ENCODE measurements at places on chromosomes 3 and 15.

GRCh38 chr3:37037352-37037751 is 44.0 kb downstream of the MLH1 start:
- no peak for DNase-seq

GRCh38 chr3:4065085-4065484 is 238.1 kb upstream of the SETMAR start:
- DNase-seq: no peak

- DNase-seq: no peak
Measured at GRCh38 chr3:143808030-143808429, 40.2 kb downstream of the SLC9A9 start.

DNA sequence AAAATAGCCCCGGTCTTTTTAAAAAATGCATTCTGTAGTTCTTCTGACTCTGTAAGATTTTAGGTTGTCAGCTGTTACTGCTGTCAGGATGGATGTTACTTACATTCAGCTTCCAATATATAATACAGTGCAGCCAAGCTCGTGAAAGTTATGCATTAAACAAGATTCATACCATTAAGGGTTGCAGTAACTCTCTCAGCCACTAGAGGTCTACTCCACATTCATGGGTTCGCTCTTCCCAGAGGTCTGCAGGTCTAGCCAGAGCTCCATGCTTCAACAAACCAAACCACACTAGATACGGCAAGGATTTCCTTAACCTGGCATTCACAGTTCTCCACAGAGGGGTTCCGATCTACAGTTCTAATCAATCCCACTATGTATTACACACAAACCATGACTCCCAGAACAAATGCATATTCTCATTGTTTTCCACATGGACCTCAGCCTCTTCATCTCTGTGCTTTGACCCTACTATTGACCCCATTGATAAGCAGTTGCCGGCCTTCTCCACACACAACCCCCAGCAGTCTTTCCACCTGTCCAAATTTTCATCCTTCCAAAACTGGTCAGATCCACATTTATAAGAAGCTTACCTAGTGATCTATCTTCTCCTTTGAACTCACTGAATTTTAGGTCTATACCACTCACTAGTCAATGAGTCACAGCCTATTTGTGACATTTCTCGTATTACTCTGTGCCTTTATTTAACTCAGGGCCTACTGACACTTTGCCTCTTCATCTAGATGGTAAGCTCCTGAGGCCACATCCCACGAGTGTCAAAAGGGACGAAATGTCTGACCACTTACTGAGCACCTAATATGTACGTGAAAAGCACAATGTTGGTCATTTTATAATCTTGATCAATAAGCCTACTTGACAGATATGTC is 33.7 kb downstream of the RORA start:
- no peak for DNase-seq

GRCh38 chr3:111947231-111947630 is 31.6 kb upstream of the ABHD10 start:
- peak; percentile 50 for DNase-seq

GRCh38 chr3:61111825-61112224 is 139.4 kb downstream of the FHIT start:
- no peak for DNase-seq

GRCh38 chr15:101242160-101242998 is 9.5 kb downstream of the CHSY1 start:
- no peak for DNase-seq

DNA sequence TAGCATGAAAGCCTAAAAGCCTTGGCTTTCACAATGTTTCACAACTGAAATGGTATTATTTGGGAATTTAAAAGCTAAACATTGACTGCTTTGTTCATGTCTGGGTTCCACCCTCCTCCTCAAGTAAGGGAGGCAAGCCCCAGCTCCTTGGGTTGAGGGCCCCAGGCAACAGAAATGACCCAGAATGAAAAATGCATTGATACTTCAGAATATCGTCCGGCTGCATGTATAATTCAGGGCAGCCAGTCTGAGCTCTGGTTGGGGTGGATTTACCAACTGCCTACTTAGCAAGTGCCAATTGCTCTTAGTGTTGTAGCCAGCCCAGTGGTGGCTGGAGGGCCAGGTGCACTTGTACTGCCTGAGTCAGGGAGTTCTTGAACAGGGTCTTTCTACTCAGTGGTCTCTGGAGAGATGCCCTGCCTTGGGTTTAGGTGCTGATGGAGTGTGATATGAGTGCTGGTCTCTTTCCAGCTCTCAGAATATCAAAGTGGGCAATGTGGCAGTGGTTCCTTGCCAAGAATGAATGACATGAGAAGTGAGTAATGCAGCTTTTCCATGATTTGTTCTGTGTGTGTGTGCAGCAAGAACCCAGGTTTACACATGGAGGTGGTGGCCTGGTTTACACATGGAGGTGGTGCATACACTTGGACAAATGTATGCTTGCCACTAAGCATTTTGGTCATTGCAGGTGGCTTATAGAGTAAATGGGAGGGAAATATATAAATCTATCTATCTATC is 40.9 kb upstream of the ADAMTSL3 start:
- no peak for DNase-seq

DNA sequence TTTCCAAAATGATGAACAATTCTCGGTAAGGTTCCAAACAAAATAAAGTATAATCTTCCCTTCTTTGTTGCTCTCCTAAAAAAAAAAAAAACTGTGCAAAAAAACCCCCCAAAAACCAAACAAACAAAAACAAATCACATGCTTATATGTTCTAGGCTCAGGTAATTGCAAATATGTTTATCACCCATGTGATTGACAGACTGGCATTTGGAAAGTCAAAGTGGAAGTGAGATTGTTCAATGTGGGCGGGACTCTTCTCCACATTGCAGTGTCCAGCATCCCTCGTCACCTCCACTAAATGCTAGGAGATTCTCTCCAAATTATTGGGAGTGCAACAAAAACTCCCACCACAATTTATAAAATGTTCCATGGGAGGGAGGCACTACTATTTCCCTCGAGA is 57.6 kb upstream of the CACNA1D start:
- no peak for DNase-seq

GRCh38 chr3:33074217-33075067 is 22.5 kb downstream of the GLB1 start:
- DNase-seq: no peak

DNA sequence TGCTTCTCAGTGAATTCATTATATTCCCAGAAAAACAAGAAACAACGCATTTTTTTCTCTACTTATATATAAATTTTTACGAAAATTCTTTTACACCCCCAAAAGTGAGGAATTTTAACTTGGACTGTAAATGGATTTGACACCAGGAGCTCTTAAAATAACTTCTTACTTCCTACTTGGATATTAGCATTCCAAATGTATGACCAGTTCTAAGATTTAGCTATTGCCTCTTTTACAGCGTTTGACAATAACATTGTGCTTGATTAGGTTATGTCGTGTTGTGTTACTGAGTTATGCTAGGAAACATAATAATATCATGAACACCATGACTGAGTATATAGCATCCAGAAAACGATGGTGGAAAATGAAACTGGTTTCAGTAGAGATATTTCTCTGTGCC is 177.0 kb downstream of the CNTN6 start:
- no peak for DNase-seq

GRCh38 chr3:173025941-173026340 is 115.1 kb downstream of the SPATA16 start:
- no peak for DNase-seq

GRCh38 chr15:100858294-100858693 is 21.3 kb upstream of the ALDH1A3 start:
- DNase-seq: no peak

- DNase-seq: no peak
Measured at GRCh38 chr15:59373215-59373614, 544 bp upstream of the MYO1E start.

- no peak for DNase-seq
Measured at GRCh38 chr3:60475096-60475495, 776.2 kb downstream of the FHIT start.

DNA sequence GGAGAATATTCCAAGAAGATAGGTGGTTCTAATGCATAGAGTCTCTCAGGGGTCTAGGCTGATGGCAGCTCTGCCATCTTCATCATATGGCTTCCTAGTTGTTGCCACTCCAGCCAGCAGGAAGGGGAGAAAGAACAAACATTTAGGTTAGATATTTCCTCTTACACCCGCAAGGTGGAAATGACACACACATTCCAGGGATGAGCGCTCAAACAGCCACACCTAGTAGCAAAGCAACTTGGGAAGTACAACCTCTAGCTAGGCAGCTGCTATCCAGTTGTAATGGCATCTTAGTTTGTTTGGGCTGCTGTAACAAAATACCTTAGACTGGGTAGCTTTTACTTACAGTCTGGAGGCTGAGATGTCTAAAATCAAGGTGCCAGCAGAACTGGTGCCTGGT is 51.9 kb upstream of the ADAMTSL3 start:
- DNase-seq: no peak

DNA sequence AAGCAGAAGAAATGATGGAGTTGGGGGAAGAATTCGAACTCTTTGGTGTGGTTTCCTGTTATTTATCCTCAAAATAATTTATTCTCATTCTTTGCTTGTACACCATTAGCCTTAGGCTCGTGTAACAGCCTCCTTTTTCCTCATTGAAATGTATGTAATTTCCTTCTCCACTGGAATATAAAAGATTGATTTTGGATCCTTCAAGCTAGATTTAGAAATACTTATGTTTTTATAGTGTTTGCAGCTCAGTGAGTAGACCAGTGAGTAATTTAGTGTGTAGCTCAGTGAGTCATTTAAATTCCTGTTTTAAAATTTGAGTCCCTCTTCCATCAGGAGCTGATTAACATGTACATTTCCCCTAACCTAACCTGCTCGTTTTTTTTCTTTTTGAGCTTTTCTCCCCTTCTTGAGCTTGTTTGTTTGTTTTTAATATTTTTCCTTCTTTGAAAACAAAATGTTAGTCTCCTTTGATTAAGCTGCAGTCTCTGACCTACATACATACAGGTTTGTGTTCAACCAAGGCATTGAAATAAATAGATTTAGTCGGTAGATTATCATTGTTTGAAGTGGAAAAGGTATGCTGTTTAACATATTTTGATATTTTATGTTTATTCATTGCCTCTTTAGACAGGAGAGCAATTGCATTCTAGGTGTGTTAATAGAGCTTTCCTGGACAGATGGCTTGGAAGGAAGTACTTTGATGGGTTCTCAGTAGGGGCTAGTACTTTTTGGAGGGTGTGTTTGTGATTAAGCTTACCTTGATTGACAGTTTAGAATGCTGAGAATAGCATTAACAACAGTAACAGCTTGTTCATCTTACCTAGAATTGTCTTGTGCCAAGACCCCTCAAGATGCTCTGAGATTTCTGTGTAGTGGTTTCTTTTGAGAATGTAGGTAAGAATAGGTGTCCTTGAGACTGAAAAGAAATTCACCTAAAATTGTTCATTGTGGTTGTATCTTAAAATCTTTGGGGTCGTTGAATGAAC is 5.9 kb downstream of the USP3 start:
- no peak for DNase-seq
